Activated naive CD4-positive, alpha-beta T cell treated with anti-CD3 and anti-CD28 coated beads, Interleukin-2, amount 50 U/mL, for 16 hours (primary cell): ENCODE measurements at places on chromosomes 5 and 9.

DNA sequence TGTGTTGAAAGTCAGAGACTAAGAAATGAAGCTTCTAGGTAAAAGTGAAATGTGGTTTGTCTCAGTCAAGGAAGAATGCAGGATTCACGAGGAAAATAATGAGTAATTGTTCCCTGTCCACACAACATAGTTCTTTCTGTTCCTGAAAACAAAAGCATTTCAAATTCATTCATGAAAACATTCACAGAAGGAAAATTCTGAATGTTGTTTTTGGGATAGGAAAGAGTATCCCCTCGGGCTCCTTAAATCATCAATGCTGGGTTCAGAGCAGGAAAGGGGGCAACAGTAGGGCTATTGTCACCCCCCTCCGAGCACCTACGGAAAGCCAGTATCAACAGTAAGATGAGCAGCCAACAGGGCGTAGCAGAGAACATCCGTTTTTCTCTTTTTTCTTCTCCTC lies 769.9 kb upstream of the ADAMTS16 start:
- DNase-seq = no peak

DNA sequence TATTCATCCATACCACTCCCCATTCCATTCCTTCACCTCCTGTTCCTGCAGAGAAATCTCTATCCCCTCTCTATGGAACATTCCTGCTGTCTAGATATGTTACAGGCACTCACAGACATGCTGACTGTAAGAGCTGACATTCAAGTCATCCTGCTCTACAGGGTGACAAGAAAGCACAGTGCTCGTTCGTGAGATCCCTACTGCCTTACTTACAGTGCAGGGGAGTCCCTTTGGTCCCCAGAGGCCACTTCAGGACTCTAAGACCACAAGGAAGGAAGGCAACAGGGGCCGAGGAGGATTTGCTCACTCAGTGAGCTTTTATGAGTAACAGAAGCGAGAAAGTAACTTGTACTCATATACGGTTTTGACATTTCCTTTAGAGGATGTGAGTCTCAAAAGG lies 110.5 kb downstream of the GAS1 start:
- DNase-seq = no peak

DNA sequence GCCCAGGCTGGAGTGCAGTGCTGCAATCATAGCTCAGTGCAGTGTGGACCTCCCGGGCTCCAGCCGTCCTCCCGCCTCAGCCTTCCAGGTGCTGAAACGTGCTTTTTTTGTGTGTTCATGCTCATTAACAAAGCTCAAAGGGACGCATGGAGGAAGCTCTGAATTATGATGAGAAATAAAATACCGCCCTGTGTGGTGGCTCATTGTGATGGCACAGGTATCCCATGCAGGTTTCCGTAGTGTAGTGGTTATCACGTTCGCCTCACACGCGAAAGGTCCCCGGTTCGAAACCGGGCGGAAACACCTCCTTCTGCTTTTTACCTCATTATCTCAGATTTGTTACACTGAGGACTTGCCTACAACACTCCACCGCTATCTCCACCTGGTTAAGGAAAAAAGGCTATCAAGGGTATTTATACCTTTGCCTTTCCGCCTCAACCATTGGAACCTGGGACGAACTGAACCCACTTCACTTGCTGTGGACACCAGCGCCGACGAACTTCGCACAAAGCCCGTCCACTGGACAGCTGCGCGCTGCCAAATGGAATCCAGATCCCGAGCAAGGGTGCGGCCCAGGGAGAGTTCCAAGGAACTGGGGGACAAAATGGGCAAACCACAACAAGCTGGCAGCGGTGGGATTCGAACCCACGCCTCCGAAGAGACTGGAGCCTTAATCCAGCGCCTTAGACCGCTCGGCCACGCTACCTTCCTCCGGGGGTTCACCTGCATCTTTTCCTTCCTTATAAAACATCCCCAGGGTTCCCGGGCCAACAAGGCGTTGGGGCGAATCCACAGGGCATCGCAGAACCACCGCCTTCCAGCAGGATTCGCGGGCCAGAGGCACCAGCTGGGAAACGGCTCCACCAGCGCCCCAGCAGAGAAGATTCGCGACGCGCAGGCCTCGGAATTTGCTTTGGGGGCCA lies 26.3 kb downstream of the OR2V2 start:
- DNase-seq = peak; percentile 68

- DNase-seq = no peak
Measured at GRCh38 chr5:135543485-135544304, 7.9 kb upstream of the NEUROG1 start.

- no peak for DNase-seq
Measured at GRCh38 chr5:115429345-115429940, 115.1 kb downstream of the FEM1C start.

GRCh38 chr5:54876976-54877375 lies 108.4 kb downstream of the ESM1 start:
- DNase-seq = no peak

- DNase-seq = no peak
Measured at GRCh38 chr5:28707706-28708105, 1669.3 kb upstream of the CDH9 start.

DNA sequence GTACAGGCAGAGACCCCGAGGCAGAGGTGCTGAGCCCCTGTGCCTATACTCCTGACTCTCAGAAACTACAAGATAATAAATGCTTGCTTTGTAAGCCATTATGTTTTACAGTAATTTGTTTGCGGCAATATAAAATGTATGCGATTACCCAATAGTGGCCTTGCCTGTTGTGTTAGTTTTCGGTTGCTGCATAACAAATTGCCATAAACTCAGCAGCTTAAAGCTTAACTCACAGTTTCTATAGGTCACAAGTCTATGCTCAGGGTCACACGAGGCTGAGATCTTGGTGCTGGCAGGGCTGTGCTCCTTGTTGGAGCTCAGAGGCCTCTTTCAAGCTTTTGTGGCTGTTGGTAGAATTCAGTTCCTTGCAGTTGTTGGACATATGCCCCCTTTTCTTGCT lies 114.8 kb downstream of the COL23A1 start:
- no peak for DNase-seq

- DNase-seq = no peak
Measured at GRCh38 chr5:56159521-56159947, 73.6 kb downstream of the ANKRD55 start.

- DNase-seq = no peak
Measured at GRCh38 chr9:135887021-135887507, 20.3 kb downstream of the CAMSAP1 start.

- no peak for DNase-seq
Measured at GRCh38 chr5:74136276-74136825, 504.2 kb downstream of the ENC1 start.

DNA sequence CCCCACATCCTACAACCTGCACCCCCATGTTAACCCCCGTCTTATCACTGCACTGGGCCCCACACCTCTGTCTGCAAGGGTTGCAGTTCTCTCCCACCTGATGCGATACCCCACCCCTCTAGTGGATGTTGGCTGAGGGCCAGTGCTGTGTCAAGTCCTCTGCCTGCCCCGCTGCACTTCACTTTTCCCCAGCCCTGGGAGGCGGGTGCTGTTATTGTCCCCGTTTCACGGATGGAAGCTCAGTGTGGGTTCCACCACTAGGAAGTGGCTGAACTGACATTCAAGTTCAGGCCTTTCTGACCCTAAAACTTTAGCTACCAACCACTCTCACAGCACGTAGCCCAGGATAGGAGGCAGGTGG lies 3.5 kb downstream of the SNCB start:
- DNase-seq = no peak

DNA sequence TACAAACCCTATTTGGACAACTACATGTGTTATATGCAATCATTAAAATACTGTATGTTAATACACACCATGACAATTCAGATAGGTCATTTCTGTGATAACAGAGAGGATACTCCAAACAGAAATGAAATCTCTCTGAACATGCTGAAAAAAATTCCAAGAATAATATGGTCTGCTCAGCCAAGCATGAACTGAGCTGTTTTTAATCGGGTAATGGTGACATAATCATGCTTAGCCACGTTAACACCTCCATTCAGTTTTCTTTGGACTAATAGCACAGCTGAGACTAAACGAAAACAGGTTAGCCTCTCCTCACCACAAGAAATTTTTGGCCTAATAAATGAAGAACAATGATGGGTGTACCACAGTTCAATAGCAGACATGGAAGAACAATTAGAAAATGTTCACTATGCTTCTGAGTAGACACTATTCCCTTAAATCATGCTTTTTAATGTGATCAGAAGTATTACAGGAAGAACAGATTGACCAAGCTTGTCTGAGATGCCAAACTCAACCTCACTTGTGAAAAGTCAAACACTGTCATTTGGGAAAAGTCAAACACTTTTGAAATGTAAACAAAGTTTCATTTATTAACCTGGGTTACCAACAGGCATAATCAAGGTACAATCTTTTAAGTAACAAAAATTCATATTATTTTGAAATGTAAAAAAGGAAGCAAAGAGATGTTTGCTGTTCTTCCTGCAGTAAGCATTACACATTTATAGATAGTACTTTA lies 19.4 kb downstream of the RAB14 start:
- no peak for DNase-seq

DNA sequence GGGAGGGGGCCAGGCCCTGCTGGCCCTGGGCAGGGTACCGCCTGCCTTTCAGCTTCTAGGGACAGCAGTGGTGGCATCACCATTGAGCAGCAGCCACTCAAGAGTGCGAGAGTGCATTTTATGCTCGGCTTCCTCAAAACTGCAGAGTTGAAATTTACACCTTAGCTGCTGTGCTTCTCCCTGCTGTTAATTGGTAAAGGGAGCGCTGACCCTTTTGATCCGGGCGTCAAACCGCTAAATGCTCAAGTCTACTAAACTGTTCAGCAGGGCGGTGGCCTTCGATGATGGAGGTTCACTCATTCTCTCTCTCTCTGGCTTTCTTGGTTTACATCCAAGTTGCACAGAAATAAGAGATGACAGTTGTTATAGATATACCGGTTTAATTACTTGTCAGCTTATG lies 368.6 kb upstream of the IRX2 start:
- DNase-seq = no peak

GRCh38 chr5:16477541-16477940 lies 11.9 kb upstream of the ZNF622 start:
- DNase-seq = no peak

DNA sequence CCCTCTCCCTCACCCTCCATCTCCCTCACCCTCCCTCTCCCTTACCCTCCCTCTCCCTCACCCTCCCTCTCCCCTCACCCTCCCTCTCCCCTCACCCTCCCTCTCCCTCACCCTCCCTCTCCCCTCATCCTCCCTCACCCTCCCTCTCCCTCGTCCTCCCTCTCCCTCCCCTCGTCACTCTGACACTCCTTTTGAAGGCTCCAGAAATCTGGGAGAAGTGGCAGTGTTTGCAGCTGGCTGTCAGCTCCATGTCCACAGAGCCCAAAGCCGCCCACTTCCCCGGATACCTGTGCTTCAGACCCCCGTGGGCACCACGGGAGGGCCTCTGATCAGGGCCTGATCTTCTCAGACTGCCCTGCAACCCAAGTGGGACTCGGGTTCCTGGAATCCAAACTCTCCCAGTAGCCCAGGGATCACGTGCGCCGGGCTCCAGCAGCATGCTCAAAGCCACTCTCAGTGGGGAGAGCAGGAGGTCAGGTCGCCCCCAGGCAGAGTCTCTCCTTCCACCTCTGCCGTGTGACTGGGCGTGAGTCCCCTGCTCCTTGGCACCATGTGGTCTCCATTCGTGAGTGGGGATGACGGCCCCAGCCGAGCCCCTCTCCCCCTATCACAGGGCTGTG lies 33.1 kb downstream of the DBH start:
- no peak for DNase-seq
